Right renal pelvis (tissue), 4 donors: ENCODE measurements at places on chromosomes 11 and 22. TPM values are rescaled to one million over a fixed set of nuclear protein-coding genes. Genes with fewer than 3 reads are reported as not detected.

Gene FOLR3
- 1.8 TPM for polyA plus RNA-seq

Gene ARHGEF17
- 77.0 TPM for polyA plus RNA-seq

Gene CLDN5
- 24.1 TPM for polyA plus RNA-seq

Gene ALX4
- 0.25 TPM for polyA plus RNA-seq

Gene OTOG
- polyA plus RNA-seq, result 0.25 TPM

Gene C11orf87
- 0.27 TPM for polyA plus RNA-seq

Gene INPP5J
- polyA plus RNA-seq, result 4.6 TPM

Gene C22orf42
- polyA plus RNA-seq, result not detected

Gene TMPRSS4
- 27.8 TPM for polyA plus RNA-seq

Gene OR8G1
- not detected for polyA plus RNA-seq
